Hepatocyte (in vitro differentiated cells): ENCODE measurements at places on chromosomes 1 and 21. TPM values are rescaled to one million over a fixed set of nuclear protein-coding genes. Genes with fewer than 3 reads are reported as not detected.

OR2T2 gene
- total RNA-seq = not detected in 2 replicates

GRCh38 chr21:38709876-38710275 lies 95.9 kb upstream of the ETS2 start:
- DNase-seq = no peak

DNA sequence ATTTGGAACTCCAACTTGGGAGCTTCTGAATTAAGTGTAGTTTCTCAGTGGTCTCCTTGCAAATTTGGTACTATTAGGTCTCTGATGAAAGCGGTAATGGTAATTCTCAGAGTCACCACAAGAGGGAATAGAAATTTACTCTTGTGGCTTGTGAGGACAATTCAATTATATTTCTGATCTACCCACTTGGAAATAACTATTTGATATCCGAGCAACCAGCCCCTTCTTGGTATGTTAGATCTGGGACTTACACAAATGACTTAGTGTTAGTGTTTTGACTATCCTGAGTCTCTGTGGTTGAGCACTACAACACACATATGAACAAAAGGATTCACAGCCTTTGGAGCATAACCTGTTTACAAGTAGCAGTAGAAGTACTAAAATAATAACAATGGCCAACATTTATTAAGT lies 68.1 kb downstream of the RPS6KA1 start:
- DNase-seq = peak; percentile 51

DNA sequence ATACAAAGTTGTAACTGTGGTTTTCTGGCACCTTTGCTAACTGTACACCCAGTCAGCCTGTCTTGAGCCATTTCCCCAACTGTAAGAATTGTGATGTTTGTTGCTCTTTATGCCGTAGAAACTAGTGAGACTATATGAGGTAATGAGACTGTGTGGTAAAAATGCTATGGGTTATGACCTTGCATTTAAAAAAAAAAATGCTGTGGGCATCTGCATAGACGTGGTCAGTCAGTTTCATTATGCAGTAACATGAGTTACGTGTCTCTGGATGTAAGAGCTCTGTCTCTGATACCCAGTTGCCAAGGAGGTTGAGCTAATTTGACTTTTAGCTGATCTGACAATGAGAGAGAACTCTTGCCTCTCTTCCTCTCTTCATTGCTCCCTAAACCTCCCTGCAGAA lies 80.6 kb upstream of the LAMC2 start:
- no peak for DNase-seq

GRCh38 chr1:192652159-192652558 lies 16.2 kb downstream of the RGS13 start:
- DNase-seq = no peak

DNA sequence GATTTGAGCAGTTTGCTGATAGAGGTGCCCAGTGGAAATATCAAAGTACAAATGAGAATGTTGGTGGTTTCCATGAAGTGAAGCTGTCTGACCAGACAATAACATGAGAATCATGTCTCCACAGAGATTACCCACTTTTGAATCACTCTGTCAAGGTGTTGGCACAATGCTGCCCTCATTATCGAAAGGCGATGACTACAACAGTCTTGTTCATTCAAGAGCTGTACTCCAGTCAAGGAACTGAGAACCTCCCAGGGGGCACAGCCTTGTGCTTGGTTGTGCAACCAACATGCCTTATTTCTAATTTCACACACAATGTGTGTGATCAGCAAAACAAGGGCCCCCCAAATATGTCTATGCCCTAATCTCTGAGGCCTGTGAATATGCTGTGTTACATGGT lies 35.7 kb downstream of the ETS2 start:
- DNase-seq = no peak

SAMD13 gene
- 1.3 and 2.4 TPM in 2 replicates for total RNA-seq

DNA sequence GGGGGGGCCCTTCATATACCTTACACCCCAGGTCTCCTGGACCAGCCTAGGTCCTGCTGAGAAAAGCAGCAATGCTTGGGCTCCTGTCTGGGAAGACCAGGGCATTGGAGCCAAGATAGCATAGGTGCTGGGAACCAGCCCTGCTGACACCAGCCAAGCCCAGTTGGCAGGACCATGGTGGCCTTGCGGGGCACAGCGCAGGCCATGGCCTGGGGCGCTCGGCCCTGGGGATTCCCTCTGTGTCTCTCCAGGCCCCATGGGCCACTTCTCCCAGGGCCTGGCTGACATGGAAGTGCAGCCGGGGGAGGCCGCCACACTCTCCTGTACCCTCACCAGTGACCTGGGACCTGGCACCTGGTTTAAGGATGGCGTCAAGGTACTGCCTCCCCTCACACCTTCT lies 23.3 kb downstream of the IGFN1 start:
- DNase-seq = no peak

- DNase-seq = peak; percentile 70
These were observed 119.8 kb downstream of the OSBPL9 start for GRCh38 chr1:51736702-51737101.

- peak; percentile 19 for DNase-seq
These were observed 1.3 kb downstream of the ARL8A start for GRCh38 chr1:202143011-202143767.

- DNase-seq = no peak
These were observed 8.3 kb upstream of the KCNAB2 start for GRCh38 chr1:6037338-6037762.

LIPI gene
- not detected in 2 replicates for total RNA-seq

- no peak for DNase-seq
These were observed 25.7 kb downstream of the LHX4 start for GRCh38 chr1:180255536-180256340.

NGF gene
- total RNA-seq = 0.37 and 0.64 TPM in 2 replicates

LMOD1 gene
- total RNA-seq = 8.6 and 8.7 TPM in 2 replicates

GRCh38 chr1:233224311-233224710 lies 71.2 kb downstream of the PCNX2 start:
- DNase-seq = no peak

DNA sequence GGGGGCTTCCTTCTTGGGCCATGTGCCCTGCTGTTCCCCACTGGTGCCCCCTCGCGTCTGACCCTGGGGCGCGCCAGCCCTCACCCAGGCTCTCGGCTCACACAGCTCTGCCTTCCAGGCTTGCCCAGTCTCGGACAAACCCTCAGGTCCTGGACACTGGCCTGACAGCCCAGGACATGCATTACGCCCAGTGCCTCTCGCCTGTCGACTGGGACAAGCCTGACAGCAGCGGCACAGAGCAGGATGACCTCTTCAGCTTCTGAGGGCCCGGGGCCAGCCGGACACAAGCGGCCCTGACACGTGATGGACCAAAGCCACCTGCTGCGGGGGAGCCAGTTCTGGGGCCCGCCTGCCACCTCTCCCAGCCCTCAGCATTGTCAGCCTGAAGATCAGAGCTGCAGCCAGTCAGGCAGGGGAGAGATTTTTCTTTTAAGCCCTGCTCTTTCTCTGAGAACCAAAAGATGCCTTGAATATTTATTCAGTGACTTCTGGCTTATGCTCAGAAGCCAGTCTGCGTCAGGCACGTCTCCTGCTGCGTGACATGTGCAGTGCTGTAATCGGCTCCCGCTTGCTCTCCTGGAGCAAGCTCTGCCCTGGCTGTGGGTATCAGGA lies 23.4 kb downstream of the LDLRAP1 start:
- peak; percentile 55 for DNase-seq

SLC45A3 gene
- 10.0 and 12.2 TPM in 2 replicates for total RNA-seq

- no peak for DNase-seq
These were observed 34.8 kb downstream of the CDC7 start for GRCh38 chr1:91535441-91535840.

TTC4 gene
- total RNA-seq = 19.4 and 20.0 TPM in 2 replicates

GRCh38 chr1:170009551-170009950 lies 64.9 kb downstream of the KIFAP3 start:
- no peak for DNase-seq

BEND5 gene
- total RNA-seq = 7.5 and 9.6 TPM in 2 replicates

SLAMF7 gene
- total RNA-seq = 0.07 TPM in 1 of 2 replicates, not detected in the other

DNA sequence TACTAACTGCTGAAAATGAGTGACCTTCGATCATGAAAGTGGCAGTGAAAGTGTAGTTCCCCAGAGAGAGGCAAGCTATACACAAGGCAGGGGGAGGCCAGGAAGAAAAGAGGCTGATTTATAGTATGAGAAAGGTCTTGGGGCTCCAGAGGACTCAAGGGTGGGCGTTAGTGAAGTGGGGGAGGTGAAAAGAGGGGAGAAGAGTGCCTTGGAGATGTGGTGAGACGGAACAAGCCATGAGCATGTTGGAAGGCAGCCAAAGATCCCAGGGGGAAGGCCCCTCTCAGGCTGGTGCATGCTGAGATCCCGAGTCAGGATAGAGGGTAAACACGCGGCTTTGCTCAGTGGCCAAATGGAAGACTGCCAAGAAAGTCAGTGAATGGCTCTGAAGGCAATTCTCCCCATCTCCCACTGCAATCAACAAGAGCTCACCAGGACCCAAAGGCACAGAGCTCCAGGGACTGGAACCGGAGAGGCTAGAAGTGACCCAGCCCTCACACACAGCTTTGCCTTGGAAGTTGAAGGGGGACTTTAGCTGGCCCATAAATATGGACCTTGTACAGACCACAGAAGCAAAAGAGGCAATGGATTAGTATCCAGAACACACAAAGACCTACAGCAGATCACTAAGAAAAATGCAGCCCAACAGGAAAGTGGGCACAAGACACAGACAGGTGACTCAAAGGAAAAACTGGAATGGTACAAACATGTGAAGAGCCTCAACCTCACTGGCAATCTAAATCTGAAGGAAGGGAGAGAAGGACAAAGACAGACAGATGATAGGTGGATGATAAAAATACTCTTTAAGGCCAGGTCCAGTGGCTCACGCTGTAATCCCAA lies 49.6 kb downstream of the HSF2BP start:
- peak; percentile 68 for DNase-seq

CLEC20A gene
- not detected in 2 replicates for total RNA-seq

GRCh38 chr1:60059468-60059867 lies 14.1 kb downstream of the C1orf87 start:
- no peak for DNase-seq

DNA sequence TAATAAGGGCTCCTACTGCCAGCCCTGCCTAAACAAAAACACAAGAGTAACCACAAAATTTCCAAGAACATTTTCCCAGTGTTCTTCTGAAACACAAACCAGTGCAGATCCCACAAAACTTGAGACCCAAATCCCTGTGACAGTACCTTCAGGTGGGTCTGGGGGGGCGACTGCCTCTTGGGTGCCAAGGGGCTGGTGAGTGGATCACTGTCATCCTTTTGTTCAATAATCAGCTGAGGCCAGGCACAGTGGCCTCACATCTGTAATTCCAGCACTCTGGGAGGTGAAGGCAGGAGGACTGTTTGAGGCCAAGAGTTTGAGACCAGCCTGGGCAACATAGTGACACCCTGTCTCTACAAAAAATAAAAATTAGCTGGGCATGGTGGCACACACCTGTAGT lies 87.6 kb downstream of the GLIS1 start:
- DNase-seq = no peak

CACNA1E gene
- total RNA-seq = 1.7 and 1.8 TPM in 2 replicates

GRCh38 chr1:70778056-70778762 lies 269.4 kb downstream of the PTGER3 start:
- no peak for DNase-seq

PCP4 gene
- total RNA-seq = 0.64 and 1.2 TPM in 2 replicates

DNA sequence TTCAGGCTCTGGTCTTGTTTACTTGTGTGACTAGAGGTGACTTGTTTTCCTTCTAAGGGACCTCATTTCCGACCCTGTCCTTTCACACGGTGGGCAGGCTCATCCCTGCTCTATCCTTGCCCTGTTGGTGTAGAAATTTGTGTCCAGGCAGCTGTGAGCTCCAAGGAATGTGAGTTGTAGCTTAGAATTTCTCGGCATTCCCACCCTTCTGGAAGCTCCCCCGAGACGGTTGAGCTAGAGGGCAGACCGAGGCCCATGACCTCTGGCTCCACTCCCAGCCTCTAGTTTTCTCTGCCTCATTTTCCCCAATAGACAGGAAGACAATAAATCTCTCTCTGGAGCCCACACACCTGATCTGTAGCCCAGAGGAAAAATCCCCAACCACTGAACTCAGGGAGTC lies 100.9 kb downstream of the NAV1 start:
- no peak for DNase-seq

TNFRSF14 gene
- total RNA-seq = 2.7 and 6.1 TPM in 2 replicates

SLC2A1 gene
- total RNA-seq = 271 and 301 TPM in 2 replicates

TFF2 gene
- total RNA-seq = 15.5 and 23.9 TPM in 2 replicates

DNA sequence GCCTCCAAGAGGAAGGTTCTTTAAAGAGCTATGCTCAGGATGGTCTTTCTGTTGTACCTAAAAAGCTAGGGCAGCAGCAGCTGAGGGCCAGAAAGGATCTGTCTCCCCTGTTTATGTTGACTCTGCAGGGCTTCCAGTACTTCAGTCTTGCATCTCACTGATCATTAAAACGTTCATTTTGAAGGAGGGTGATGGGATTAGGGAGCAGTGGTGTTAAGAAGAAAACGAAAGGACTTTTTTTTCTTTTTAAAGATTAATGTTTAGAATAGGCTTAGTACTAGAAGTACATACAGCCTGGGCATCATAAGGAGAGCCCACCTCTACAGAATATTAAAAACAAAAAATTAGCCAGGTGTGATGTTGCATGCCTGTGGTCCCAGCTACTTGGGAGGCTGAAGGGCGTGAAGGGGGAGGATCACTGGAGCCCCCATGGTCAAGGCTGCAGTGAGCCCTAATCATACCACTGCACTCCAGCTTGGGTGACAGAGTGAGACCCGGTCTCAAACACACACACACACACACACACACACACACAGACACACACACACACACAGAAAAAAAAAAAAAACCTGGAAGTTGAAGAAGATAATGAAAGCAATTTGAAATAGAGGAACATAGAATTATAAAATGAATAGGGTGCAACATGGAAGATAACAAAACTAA lies 2.9 kb downstream of the CR1L start:
- DNase-seq = no peak

MUTYH gene
- 16.6 and 23.5 TPM in 2 replicates for total RNA-seq

- DNase-seq = no peak
These were observed 53.7 kb downstream of the ZNF697 start for GRCh38 chr1:119594376-119594775.

INKA2 gene
- 0.44 and 3.2 TPM in 2 replicates for total RNA-seq

- no peak for DNase-seq
These were observed 108.7 kb downstream of the ENAH start for GRCh38 chr1:225544263-225544662.

DNA sequence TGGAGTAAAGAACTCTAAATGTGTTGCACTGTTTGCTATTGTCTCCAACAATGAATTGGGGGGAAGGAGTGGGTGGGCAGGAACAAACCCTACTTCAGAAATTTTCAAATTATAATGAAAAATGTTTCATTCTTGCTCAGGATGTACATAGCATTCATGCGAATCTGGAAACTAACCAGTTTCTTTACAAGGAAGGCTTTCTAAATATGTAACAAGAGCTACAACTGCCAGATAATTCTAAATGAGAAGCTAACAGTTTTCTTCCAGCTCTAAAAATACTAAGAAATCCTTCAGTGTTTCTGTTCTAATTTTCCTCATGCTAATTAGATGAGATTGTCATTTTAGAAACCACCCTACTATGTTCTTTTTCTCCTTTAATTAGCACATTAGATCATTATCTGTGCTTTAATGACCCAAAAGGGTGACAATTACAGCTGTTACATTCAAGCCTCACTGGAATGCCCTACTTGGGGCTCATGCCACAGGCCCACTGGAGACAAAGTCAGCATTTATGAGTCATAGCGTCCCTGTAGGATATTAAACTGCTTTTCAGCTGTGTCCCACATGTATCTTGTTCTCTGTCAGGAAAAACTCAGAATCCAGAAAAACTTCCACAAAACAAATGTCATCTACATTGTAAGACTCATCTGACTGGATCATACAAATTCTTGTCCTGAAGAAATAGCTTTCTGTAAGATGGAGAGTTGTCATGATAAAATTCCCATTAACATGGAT lies 804.6 kb upstream of the CXADR start:
- no peak for DNase-seq

GRCh38 chr21:35681946-35682345 lies 378.4 kb downstream of the SETD4 start:
- DNase-seq = no peak
